ENCODE measurements at places on chromosomes 6 and 20.
A peak's percentile ranks its signal among the peaks of the same experiment; 100 is the strongest.

GRCh38 chr6:83517500-83517899 lies 5.2 kb downstream of the PRSS35 start:
- no peak for DNase-seq

- DNase-seq: no peak
Observed at GRCh38 chr6:1399085-1399780, 9.9 kb downstream of the FOXF2 start.

DNA sequence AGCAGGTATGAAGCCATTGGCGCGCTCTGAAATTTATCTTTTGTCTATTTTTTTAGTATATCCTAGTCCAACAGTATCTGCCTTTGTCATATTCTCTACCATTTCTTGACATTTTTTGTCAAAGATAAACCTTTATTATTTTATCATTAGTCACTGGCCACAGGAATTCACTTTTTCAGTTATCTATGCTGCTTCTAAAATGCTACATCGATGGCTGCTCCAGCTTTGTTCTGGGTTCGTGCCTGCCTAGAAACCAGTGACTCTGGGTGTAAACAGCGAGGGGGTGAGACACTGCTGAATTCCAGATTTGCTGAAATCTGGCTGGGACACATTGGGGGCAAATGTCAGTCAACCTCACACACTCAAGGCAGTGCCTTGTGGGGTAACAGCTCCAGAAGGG lies 193.4 kb downstream of the CDC5L start:
- DNase-seq: no peak

GRCh38 chr6:108556866-108557493 lies 3.7 kb upstream of the FOXO3 start:
- no peak for DNase-seq

DNA sequence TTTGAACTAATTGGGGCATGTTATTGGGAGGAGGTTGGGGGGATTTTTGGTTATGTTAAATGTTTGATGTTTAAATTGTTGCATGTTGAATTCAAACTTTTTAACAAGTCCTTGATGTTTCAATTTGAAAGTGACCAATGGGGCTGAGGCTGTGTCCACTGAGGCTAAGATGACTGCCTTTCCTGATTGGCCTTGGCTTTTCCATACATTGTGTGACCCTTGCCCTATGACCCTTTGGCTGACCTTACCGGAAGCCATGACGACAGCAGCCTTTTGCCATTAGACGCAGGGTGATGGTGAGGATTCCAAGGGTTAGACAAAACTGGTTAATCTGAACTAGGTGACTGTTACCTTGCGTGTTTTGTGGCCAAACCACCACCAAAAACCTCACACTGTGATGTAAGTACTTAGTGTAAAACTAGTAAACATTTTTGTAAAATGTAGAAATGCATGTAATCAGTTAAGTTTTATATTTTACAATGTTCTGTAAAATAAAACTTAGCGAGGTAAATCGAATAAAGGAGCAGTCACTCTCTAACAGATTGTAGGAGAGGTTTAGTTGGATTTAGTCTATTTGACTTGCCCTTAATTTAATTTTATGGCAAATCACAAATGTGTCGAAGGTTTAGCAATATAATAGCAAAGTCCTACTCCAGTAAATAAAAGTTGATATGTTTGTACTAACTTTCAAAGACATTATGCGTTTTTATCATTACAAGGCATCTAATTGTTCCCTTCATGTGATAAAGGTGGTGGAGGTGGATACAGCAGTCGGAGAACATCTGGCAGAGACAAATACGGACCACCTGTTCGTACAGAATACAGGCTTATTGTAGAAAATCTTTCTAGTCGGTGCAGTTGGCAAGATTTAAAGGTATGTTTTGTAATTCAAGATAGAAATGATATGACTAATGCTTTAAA lies 1.6 kb downstream of the SRSF6 start:
- DNase-seq: peak; percentile 60

- no peak for DNase-seq
Observed at GRCh38 chr6:6694368-6694780, 105.9 kb downstream of the LY86 start.

- DNase-seq: no peak
Observed at GRCh38 chr20:7332169-7332568, 564.7 kb downstream of the BMP2 start.

DNA sequence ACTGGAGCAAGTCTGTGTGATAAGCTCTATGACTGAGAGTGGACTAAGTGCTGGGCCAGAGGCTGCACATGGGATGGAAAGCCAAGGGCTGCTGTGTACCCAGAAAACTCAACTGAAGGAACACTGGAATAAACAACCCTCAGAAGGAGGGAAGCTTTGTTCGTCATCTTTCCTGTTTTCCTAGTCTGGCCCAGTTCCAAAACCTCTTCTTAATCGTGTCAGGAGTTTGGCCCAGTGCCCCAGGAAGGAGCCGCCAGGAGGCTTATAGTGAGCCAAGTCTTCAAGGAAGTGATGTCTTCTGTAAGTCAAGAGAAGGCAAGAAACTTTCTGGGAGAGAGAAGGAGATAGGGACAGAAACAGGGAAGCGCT lies 23.3 kb upstream of the TOP1 start:
- no peak for DNase-seq

- no peak for DNase-seq
Observed at GRCh38 chr6:21887231-21888185, 294.0 kb downstream of the SOX4 start.

- DNase-seq: no peak
Observed at GRCh38 chr20:35307666-35308653, 15.7 kb upstream of the FAM83C start.

GRCh38 chr6:76814496-76815458 lies 648.5 kb downstream of the HTR1B start:
- DNase-seq: no peak

DNA sequence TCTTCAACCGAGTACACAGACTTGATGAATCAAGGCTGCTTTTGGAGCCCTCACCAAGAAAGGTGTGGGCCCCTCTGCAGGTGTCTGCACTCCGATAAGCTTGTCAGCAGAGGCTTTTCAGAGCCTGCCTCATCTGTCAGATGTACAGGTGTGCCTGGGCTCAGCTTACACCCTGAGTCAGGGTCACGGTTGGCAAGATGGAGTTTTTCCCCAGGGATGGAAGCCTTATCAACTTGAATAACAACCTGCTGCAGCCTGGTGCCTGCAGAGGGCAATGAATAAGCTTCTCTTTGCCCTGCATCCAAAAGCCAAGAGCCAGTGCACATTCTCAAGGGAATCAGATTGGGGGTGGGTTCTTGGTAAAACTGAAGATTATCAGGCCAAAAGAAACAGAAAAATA lies 427.1 kb downstream of the CD83 start:
- no peak for DNase-seq

DNA sequence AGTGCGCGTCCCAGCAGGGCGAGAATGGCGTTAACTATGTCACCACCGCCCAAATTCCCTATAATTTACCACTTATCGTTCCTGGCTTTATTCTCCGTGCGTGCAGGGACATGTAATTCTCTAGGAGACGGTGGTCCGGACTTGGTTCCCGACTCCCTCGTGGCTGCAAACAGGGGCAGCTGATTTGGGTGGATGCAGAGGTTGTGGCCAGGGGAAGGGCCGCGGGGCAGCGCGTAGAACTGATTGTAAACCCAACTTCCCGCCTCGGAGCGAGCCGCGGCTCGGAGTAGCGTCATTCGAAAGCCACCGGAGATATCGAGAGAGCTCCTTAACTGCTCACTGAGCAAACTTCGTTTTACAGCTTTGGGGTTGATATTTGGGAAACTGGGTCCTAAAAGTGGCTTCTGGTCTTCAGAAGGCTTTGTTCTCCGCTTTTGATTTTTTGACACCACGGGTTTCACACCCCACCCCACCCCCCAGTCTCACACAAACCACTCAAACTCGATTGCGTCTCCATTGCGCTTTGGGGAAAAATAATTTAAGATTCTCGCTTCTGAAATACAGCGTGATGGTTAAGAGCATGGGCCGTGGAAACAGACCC lies 17.5 kb upstream of the ZSCAN9 start:
- peak; percentile 30 for DNase-seq

GRCh38 chr6:4591218-4591617 lies 185.0 kb upstream of the CDYL start:
- no peak for DNase-seq

DNA sequence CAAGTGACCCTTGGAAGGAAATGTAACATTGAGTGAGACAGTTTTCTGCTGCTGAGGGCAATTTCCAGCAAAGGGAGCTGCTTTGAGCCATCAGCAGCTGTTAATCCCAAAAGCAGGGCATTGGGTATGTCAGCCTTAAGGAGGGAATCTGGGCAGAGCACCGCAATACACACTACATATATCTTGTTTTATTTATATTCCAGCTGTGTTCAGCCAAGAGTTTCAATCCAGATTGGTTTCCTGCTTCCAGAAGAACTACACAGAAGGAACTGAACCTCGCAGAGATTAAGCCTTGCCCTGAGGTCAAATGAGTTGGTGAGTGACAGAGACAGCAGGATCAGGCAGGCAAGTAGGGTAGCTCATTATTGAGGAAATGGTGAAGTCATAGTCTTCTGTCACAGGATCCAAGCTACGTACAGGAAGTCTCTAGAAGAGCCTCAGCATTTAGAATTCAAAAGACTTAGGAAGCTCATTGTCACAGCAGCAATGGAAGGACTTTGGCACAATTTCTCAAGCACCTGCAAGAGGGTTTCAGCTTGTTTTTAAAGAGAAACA lies 109.9 kb upstream of the HEY2 start:
- no peak for DNase-seq

All from neural crest cell (in vitro differentiated cells).